ENCODE measurements at places on chromosomes 13 and 19. TPM values are rescaled to one million over a fixed set of nuclear protein-coding genes. Genes with fewer than 3 reads are reported as not detected.

The PSG7 gene
- 0.78 TPM for total RNA-seq

The R3HDM4 gene
- total RNA-seq = 27.2 TPM

The SIGLEC8 gene
- total RNA-seq = not detected

The ANGPTL8 gene
- 0.97 TPM for total RNA-seq

The NANOS3 gene
- total RNA-seq = 3.3 TPM

The SLC10A2 gene
- 0.28 TPM for total RNA-seq

The FOXO1 gene
- 1.8 TPM for total RNA-seq

The CD177 gene
- total RNA-seq = 1.7 TPM

The PSG5 gene
- total RNA-seq = not detected

The ZFP14 gene
- 2.1 TPM for total RNA-seq

The SIGLEC10 gene
- total RNA-seq = 0.05 TPM

The YJEFN3 gene
- total RNA-seq = 6.6 TPM

The AMER2 gene
- total RNA-seq = 19.6 TPM

The FGF9 gene
- total RNA-seq = 0.26 TPM

The PTPRH gene
- 22.9 TPM for total RNA-seq

The ANKRD27 gene
- 13.9 TPM for total RNA-seq

The PSG2 gene
- 0.78 TPM for total RNA-seq

The PSG6 gene
- total RNA-seq = 3.6 TPM

The C19orf81 gene
- 10.9 TPM for total RNA-seq

The ZNF813 gene
- 3.3 TPM for total RNA-seq

The USE1 gene
- total RNA-seq = 17.5 TPM

The CGB8 gene
- total RNA-seq = 0.52 TPM

The TYROBP gene
- total RNA-seq = not detected

The SLC17A7 gene
- 0.37 TPM for total RNA-seq

The TNNT1 gene
- 6.0 TPM for total RNA-seq

The SMAD9 gene
- 27.4 TPM for total RNA-seq

The MFSD12 gene
- total RNA-seq = 21.8 TPM

The MADCAM1 gene
- total RNA-seq = 0.43 TPM

The GPR42 gene
- 0.15 TPM for total RNA-seq

The GPC6 gene
- 52.4 TPM for total RNA-seq

The PSG4 gene
- 2.0 TPM for total RNA-seq

The CD33 gene
- 0.17 TPM for total RNA-seq

The ZNF709 gene
- total RNA-seq = 5.1 TPM

The RFPL4A gene
- total RNA-seq = not detected
